ENCODE measurements at places on chromosomes 16 and 17. TPM values are rescaled to one million over a fixed set of nuclear protein-coding genes. Genes with fewer than 3 reads are reported as not detected.
A peak's percentile ranks its signal among the peaks of the same experiment; 100 is the strongest.

GRCh38 chr17:76561799-76562268 is 22.0 kb downstream of the PRCD start:
- DNase-seq = no peak

GRCh38 chr17:3911271-3912053 is 4.8 kb downstream of the P2RX1 start:
- no peak for DNase-seq

DNA sequence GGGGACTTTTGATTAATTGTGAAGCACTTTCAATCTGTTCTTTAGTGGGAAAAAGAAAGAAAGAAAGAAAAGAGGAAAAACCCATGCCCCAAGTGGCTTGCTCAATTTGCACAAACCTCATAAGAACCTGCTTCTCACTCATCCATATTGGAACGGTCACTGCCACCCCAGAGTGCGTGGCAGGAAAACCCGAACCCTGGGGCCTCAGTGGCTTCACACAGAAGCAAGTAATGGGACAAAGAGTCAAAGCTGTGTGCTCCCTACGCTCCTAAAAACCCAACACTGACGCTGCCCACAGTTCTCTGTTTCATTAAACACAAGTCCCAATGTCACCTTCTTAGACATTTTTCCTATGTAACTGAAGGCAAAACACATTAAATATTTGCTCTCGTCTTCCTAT is 1.2 kb downstream of the SLC6A4 start:
- DNase-seq = no peak

DNA sequence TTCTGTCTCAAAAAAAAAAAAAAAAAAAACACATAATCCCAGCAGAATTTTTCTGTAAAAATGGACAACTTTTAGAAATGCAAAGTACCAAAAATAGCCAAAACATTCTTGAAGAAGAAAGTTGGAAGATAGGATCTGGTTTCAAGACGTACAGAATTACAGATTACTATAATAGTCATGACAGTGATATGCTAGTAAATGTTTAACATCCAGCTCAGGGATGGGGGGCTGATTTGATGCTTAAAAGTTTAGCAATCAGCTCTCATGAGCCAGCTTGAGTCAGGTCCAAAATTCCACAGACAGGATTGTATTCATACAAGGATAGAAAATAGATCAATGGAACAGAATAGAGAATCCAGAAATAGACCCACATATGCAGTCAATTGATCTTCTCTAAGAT is 100.5 kb downstream of the CYB561 start:
- DNase-seq = no peak

DNA sequence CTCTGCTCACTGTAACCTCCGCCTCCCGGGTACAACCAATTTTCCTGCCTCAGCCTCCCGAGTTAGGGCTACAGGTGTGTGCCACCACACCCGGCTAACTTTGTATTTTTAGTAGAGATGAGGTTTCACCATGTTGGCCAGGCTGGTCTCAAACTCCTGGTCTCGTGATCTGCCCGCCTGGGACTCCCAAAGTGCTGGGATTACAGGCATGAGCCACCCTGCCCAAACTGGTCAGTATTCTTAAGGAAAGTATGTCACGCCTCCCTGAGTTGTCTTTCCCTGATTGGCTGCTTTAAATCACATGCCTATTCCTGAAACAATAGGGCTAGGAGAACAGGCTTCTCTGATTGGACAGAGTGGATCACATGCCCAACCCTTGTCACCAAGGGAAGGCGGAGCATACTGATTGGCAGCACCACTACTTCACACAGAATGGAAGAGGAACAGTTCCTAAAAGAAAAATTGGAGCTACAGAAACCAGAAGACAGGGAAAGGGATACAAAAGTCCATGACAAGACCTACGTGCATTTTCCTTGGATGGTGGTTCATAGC is 17.6 kb upstream of the CYB5B start:
- peak; percentile 99 for DNase-seq

NUDT16L1 gene
- 23.4 TPM for total RNA-seq

CACNG3 gene
- not detected for total RNA-seq

GINS3 gene
- total RNA-seq = 12.1 TPM

Measured in HCT116 (cell line).